ENCODE measurements at places on chromosomes 2 and 18.

DNA sequence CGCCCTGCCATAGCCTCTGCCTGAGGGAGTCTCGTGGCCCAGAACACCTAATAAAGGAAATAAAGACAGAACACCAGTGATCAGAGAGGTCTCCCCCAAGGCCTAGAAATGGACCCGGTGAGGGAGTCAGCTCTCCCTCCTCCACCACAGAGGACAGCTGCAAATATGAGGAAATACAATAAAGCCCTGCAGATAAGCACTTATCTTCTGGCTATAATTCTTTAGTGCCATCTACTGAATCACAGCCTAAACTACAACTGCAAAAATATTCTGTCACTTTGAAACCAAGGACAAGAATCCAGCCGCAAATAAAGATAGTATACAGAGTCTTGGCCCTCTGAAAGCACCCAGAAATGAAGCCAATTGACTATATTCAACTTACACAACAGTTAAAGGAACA lies 42.4 kb upstream of the TACR1 start:
- DNase-seq, result no peak

DNA sequence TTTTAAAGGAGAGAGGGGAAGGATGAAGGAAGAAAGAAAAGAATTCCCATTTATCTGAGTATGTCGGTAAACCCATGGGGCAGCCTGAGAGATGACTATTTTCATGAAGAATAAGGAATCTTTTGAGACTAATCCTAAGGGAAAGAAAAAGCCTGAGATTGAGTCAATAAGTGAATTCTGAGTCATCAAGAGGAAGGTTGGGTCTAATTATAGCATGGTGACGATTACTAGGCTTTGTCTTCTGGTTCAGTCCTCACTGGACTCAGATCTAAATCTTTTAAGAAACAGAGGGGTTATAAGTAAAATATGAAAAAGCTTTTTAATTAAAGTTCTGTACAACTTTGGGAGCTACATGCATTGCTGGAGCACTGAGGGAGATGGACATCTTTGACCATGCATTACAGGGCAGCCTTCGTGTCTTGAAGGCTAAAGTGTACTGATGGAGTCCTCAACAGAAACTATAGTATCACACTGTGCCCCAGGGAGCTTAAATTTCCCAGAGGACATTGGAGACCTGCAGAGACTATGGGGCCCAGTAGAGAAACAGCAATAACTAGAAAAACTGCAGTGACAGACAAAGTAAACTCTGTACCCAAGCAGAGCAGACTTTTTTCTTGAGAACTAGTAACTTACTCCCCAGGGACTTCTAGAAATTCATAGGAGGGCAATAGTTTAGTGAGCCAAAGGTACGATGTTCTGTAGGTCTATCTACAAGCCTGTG lies 260.9 kb downstream of the RAD51AP2 start:
- DNase-seq, result no peak

DNA sequence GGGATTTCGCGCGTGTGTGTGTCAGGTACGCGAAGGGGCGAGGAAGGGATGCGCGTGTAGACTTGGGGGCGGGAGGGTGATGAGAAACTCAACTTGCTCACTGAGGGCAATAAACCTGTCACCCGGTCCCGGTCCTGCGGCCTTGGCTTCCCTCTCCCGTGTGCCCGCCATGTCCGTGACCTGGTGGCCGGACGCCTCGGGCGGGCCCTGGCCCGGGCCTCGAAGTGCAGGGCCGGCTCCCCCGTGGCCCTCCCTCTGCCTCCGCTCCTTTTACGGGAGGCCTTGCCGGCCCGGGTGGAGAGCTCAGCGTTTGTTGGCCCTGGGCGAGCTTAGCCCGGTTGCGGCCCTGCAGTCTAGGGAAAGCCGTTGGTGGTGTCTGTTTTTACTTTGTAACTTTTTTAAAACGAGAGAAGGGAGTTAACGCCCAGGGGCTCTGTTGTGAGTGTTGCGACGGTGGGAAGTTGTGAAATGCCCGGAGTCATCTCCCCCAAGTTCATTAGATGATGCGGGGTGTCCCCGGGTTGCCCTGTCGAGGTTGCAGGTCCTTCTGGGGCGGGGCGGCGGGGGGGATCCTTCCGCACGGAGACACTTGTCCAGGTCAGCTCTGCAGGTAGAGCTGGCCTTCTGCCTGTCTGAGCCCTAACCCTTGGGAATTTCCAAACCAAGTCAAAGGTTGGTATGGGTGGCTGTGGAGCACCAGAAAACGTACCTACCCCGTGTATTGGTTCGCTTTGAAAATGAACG lies 883 bp downstream of the SMCHD1 start:
- DNase-seq, result no peak

DNA sequence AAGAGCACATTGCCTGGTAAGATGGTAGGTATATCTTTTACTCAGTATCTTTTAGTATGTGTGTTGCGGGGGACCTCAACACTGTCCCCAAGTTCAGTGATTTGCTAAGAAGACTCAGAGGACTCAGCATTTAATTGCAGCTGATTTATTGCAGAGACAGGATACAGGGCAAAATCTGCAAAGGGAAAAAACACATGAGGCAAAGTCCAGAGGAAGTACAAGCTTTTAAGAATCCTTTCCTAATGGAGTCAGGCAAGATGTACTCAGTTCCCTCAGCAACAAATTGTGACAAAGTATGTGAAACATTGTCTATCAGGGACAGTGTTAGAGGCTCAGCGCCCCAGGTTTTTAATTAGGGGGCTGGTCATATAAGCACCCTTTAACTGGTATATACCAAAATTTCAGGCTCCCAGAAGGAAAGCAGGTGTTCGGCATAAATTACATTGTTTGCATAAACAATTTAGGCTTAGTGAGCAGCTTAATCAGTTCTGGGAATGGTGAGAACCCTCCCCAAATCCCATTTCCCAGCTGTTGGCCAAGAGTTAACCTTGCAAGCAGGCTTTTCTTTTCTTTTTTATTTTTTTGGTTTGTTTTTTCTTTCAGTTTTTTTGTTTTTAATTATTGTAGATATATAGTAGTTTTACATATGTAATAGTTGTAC lies 41.7 kb downstream of the RAB3GAP1 start:
- DNase-seq, result no peak

GRCh38 chr2:182447163-182447562 lies 20.3 kb upstream of the PDE1A start:
- no peak for DNase-seq

GRCh38 chr18:75625966-75626365 lies 198.5 kb upstream of the SMIM21 start:
- DNase-seq, result no peak

GRCh38 chr18:48521723-48522122 lies 17.1 kb upstream of the CTIF start:
- no peak for DNase-seq

- no peak for DNase-seq
Observed at GRCh38 chr2:219448776-219449341, 14.2 kb downstream of the SPEG start.

GRCh38 chr2:41873102-41874031 lies 174.5 kb upstream of the PKDCC start:
- peak; percentile 79 for DNase-seq

DNA sequence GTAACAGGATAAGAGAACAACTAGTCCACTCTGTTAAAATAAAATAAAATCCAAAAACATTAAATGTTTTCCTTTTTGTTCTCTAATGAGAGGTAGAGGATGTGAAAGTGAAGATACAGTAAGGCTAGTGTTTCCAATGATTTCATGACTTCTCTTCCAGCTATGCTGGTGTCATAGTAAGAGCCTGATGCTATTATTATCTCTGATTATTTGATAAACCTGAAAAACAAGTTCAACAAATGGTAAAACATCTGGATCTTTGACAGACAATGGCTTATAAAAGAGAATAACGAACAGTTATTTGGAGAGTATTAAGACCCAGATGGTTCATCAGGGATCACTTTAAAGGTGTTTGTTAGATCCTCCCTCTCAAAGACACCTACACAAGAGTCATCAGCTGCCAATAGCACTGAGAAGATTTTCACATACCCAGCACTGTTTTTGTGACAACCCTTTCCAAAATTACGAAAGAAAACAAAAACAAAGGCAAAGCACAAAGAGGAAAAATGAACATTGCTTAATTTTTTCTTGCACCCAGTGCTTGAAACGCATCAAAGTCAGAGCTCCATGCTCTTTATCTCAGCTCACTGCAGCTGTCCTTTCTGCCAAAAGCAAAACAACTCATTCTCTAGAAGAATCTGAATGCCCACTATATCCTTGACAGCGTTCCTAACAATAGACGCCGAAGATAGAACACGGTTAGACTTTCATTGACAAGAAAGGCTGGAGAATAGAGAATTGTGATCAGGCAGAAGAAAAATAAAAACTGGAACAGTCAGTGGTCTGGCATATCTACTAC lies 168.6 kb downstream of the SLC8A1 start:
- no peak for DNase-seq
